Choroid plexus epithelial cell (primary cell): ENCODE measurements at places on chromosomes 11 and 22.

DNA sequence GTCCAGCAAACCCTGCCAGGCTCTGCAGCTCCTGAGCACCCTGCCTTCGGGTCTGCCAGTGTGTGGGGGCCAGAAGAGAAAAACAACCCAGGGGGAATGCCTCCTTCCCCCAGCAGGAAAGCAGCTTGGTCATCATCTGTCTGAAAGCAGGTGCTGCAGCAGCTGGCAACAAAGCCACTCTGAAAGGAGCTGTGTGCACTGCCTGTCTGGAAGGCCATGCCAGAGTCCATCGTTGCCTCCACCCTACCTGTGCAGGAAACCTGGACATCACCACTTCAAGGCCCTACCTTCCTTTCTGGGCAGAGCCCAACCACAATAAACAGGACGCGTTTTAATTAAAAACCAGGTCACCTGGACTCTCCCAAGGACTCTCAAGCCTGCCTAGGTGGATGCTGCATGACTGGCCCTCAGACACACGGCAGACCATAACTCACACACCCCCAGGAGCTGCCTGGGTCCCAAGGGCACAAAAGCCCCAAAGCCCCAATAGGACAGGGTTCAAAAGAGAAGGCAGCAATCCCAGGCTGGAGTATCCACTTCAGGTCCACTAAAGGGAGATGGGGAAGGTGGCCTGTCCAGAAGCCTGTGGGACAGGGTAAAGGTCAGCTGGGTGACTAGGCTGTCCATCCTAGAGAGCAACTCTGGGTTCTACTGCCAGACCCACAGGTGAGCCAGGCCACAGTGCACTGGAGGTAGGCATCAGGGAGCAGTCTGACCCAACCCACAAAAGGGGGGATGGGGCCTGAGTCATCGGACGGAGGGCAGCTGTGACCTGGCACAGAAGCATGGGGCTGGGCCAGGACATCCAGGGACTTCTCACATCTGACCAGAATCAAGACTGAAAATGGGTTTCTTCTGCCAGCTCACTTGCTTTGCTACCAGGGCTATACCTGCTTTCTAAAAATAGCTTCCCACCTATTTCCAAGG is 6.1 kb downstream of the GNB1L start:
- no peak for DNase-seq

- no peak for DNase-seq
These were observed 364.0 kb upstream of the FAT3 start for GRCh38 chr11:91860661-91861060.

- DNase-seq: no peak
These were observed 27.2 kb downstream of the OR52B2 start for GRCh38 chr11:6142936-6143335.

DNA sequence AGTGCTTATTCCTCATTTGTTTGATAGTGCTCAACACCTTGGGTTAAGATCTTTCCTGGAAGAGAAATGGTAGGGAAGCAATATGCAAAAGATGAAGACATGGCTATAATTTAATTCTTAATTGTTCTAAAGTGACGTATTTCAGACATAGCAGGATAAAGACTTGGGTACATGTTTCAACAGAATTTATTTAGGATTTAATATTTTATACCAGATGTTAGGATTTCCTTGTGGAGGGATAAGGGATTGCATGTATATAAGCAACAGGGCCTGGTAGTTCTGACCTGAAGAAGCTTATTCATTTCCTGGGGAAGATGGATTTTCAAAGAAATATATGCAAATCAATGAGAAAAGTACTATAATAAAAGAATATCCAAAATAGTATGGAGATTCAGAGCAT is 163.8 kb downstream of the FAT3 start:
- DNase-seq: peak; percentile 18

- no peak for DNase-seq
These were observed 49.7 kb downstream of the MIAT start for GRCh38 chr22:26707090-26707489.
